ENCODE measurements at places on chromosomes 11 and 22.

- DNase-seq, result no peak
These were observed 340.0 kb downstream of the METTL15 start for GRCh38 chr11:28448186-28448585.

DNA sequence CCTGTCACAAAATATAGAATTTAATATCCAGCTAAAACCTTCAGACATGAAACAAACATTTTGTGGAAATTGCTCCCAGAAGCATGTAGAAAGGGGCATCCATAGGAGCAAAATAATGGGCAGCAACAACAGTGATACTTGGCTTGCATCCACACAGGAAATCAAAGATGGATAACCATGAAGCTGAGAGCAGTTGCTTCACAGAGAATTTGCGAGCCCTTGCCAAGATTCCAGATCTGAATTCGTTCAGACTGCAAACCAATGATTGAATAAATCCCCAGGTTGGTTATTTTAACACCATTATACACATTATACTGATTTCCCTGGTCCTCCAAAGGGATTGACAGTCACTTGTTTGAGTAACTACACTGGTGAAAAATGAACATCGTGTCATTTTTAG is 15.6 kb upstream of the OR51L1 start:
- DNase-seq, result no peak

DNA sequence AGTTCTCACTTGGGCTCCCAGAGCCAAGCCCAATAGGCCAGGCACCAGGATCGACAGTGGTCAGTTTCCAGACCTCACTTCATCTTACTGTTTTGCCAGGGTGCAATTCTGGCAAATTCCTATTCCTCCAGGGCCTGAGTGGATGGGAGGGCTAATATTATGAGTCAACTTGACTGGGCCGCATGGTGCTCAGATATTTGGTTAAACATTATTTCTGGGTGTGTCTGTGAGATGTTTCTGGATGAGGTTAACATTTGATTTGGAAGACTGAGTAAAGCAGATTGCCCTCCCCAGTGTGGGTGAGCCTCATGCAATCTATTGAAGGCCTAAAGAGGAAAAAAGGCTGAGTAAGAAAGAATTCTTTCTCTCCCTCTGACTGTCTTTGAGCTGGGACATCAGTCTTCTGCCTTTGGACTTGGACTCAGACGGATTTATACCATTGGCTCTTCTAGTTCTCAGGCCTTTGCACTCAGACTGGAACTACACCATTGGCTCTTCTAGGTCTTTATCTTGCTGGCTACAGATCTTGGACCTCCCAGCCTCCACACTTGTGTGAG is 132.9 kb upstream of the ZBED5 start:
- no peak for DNase-seq

- no peak for DNase-seq
These were observed 19.4 kb upstream of the MALAT1 start for GRCh38 chr11:65479184-65480145.

- no peak for DNase-seq
These were observed 6.0 kb downstream of the TRAPPC4 start for GRCh38 chr11:119024430-119025098.

DNA sequence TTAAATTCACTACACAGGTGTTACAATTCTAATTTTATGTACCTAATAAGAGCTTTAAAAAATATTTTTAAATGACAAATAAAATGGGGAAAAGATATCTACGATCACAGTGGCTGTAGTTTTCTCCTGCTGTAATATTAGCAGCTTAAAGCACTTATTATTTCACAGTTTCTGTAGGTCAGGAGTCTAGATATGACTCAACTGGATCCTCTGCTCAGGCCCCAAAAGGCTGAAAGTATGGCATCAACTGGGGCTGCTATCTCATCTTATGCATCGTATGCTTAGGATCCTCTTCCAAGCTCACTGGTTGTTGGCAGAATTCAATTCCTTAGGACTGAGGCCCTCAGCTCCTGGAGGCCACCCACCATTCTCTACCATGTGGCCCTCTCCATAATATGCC is 12.8 kb downstream of the FBXO3 start:
- no peak for DNase-seq

GRCh38 chr22:49056301-49056700 is 771.4 kb downstream of the BRD1 start:
- no peak for DNase-seq

DNA sequence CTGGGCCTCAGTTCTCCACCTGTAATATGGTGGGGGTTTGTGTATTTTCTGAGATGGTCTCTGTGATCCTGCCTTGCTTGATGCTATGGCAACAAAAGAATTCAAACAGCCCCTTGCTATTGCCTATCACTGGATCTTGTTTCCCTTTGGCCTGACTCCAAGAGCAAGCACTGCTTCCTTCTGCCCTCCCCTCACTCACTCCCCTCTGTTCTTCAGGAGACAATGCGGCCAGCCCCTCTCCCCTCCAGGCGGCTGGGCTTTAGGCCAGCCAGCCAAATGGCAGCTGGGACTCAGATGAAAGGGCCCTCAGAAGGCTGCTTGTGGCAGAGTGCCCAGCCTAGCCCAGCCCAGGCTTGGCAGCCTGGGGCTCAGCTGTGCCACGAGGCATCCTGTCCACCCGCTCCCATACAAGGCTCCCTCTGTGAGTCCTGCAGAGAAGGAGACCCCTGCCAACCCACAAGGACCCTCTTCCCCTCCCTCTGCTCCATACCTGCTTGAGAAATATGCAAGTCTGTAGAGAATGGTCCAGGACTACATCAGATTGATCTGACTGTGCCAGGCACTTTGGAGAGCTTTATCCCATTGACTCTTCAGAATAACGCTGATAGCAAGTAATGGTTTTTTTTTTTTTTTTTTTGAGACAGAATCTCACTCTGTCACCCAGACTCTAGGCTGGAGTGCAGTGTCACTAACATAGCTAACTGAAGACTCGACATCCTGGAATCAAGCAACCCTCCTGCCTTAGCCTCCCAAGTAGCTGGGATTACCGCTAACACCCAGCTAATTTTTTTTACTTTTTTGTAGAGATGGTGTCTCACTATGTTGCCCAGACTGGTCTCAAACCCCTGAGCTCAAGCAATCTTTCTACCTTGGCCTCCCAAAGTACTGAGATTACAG is 7.6 kb upstream of the KCTD14 start:
- DNase-seq, result no peak

- DNase-seq, result no peak
These were observed 241.4 kb downstream of the TTC28 start for GRCh38 chr22:28438183-28438768.

DNA sequence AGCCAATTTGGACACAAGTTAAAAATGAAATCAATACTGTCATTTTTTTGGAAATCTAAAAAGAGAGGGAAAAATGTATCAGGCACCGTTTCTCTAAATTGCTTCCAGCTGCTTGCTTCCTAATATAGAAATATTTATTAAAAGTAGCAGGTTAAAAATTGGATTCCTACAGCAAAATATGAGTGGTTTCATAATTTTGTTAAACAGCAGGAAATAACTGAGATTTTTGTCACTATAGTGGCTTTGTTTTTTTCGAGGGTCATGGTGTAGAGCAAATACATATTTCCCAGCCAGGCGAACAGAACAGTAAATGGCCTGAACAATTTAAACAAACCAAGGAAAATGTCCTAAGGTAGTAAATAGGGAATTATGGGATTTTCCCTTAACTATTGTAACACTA is 159.7 kb downstream of the DDX10 start:
- no peak for DNase-seq

DNA sequence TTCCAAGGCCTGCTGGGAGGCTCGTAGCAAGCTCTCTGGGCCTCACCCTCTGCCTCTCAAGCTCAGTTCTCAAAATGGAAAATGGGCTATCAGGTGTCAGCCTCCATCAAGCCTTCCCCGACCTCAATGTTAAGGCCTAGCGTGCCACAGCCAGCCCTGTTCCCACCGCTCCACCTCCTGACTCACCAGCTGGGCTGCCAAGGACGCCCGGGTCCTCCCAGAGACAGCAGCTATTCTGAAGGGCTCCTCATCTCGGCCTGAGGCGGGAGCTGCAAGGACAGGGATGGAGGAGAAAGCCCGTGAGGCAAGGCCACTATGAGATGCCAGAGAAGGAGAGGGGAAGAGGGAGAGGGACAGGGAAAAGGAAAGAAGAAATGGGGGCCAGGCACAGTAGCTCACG is 19.9 kb downstream of the ARAP1 start:
- DNase-seq, result no peak

GRCh38 chr22:23970816-23971486 is 3.3 kb downstream of the DDT start:
- no peak for DNase-seq

- DNase-seq, result no peak
These were observed 5.6 kb upstream of the SYT8 start for GRCh38 chr11:1829039-1829820.

- DNase-seq, result no peak
These were observed 42.8 kb upstream of the SLC37A2 start for GRCh38 chr11:125020342-125020741.

DNA sequence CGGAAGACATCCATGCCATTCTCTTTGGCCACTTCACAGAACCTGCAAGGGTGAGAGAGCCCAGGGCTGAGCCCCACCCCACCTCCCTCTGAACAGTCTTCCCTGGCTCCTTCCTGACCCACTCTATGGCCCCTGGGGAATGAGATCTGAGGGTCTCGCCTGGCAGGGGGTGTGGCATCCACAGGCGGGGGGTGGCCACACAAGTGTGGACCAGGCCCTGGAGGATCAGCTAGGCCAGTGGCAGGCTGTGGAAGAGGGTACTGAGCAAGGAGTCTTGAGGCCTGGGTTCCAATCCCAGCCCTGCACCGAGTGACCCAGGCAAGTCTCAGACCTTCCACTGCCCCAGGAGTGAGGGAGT is 5.6 kb upstream of the LRFN4 start:
- no peak for DNase-seq

DNA sequence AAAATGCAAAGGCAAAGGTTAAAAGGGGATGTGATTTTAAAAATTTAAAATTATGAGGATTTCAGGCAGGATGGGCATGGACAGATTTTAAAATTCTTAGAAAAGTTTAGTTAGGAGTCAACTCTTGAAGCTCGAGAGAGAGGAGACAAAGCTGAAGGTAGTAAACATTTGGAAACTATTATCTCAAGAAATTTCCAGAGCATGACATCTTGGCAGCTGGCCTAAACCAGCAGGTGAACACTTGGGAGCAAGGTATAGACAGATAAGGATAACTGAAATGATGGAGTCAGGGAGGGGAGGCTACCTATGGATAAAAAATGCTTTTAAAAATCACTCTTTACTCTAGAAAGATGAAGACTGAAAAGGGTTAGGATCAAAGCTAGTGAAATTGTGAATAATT is 13.7 kb downstream of the POU2AF3 start:
- no peak for DNase-seq

GRCh38 chr11:29009426-29009825 is 901.2 kb downstream of the METTL15 start:
- no peak for DNase-seq

- no peak for DNase-seq
These were observed 78.5 kb downstream of the PLEKHA7 start for GRCh38 chr11:16935518-16936302.

DNA sequence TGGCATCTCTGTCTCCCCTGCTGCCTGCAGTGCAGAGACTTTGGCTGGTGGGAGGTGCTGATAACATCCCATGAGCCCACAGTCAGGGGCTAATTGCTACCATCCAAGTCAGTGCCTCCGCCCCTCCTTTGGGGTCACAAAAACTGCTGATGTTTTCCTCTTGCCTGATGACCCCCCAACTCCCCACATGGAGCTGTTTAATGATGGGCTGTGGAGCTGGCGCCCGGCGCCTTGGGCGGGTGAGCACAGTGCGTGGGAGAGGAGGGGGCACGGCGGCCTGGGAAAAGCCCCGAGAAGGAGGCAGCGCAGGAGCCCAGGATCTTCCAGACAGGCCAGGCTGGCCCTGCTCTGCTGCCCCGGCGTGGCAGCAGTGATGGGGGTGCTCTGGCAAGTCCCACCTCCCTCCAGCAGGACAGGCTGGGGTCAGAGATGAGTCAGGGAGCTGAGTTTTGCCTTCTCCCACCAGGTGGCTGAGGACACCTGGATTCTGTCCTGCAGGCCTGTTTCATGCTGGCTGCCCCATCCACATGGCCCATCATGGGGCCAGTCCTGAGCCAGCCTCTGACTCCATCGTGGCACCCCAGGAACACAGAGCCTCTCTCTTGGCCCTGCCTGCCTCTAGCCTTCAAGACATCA is 43.8 kb downstream of the NECTIN1 start:
- DNase-seq, result no peak
